ENCODE measurements at places on chromosomes 12 and 14.
A peak's percentile ranks its signal among the peaks of the same experiment; 100 is the strongest.

GRCh38 chr12:79624378-79624777 is 66.4 kb downstream of the PAWR start:
- DNase-seq = peak; percentile 22

- no peak for DNase-seq
Observed at GRCh38 chr12:132400011-132400641, 70.7 kb upstream of the GALNT9 start.

GRCh38 chr12:55717011-55718007 is 1.5 kb downstream of the BLOC1S1 start:
- DNase-seq = peak; percentile 76

DNA sequence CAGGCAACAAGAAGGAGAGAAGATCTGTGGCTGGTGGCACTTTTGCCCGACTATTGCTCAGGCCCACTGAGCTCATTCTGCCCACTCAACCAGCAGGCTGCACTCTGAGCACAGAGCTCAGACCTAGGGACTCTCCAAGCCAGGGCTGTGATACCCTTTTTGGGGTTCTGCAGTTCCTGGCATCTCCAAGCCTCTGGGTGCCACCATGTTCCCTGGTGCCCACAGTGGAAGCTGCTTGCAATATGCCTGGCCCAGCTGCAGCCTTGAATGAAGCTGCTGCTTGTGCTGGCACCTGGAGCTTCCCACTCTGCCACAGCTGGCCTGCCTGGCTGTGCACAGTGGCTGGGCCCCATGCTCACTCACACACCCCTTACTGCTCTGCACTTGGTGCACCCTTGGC is 236.1 kb downstream of the ADGRD1 start:
- DNase-seq = no peak

GRCh38 chr12:87921621-87922020 is 107.6 kb downstream of the C12orf50 start:
- DNase-seq = no peak

DNA sequence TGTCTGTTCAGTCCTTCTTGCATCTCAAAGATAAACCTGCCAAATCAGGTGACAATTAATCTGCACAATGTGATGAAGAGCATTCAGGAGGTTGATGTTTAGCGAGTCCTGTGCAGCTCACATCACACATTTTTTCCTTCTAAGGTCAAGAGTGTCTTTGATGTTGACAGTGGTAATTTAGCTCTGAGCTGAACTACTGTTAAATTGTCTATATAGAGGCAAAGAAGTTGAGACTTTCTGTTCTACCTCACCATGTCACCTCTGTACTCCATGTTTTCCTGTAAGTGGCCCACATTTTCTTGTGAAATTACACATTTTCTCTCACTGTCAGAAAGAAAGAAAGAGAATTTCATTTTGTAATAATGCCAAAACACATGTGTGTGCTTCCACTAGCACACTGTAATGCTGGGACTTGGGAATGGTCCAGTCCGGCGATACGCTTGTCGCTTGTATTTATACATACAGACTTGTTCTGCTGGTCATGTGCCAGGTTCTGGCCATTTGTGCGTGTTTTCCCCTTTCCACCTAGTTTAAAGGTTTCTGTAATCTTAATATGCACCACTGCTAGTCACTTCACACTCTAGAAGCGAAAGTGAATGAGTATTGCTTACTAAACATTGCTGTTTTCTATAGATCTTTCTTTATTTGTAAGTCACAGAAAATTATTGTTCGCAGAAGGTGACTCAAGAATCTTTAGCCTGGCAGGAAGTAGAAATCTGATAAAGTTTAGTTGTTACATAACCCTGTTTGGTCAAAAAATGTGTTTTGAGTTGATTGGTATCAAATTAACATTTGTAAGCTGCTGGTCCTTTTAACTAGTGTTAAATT is 328.9 kb downstream of the TMTC2 start:
- peak; percentile 41 for DNase-seq

- no peak for DNase-seq
Observed at GRCh38 chr14:90561920-90562319, 165.1 kb downstream of the CALM1 start.

DNA sequence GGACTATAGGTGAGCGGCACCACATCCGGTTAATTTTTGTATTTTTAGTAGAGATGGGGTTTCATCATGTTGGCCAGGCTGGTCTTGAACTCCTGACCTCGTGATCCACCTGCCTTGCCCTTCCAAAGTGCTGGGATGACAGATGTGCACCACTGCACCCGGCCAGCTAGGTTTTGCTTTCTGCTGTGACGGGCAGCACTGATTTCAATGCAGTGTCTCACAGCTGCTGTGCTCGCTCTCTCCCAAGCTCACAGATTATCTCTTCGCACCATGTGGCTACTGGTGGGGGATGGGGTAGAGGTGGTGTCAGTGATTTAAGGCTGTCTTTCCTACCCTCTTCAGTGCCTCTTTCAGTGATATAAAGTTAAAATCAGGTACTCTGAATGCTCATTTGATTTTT is 909.1 kb downstream of the TRHDE start:
- DNase-seq = no peak

GRCh38 chr12:102215992-102216691 is 18.5 kb upstream of the PMCH start:
- peak; percentile 80 for DNase-seq

DNA sequence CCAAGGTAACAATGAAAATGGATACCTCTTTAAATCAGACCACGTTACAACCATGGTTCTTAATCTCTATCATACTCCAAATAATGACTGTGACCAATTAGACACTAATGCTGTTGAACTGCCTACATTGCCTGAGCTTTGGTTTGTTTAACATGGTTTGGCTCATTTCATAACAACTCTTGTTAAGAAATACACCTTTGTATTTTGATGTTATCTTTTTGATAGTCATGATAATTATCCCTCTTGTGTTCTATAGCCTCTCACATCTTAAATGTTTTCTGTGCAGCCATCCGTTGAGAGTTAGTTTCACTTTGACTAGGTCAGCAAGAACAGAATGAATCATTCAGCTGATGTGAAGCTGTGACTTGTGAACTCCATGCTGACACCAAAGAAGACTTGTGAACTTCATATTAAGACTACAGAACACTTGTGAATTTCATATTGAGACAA is 75.5 kb upstream of the RERGL start:
- peak; percentile 52 for DNase-seq

- no peak for DNase-seq
Observed at GRCh38 chr14:85575617-85575898, 45.6 kb downstream of the FLRT2 start.
